Right lobe of liver (tissue), 6 donors: ENCODE measurements at places on chromosomes 2 and 18. TPM values are rescaled to one million over a fixed set of nuclear protein-coding genes. Genes with fewer than 3 reads are reported as not detected.
A peak's percentile ranks its signal among the peaks of the same experiment; 100 is the strongest.

SAG gene
- total RNA-seq = not detected

- H3K4me1 ChIP-seq = no peaks in the 10 kb centered on the region
- no peaks in the 10 kb centered on the region for H3K36me3 ChIP-seq
- H3K27me3 ChIP-seq = no peaks in the 10 kb centered on the region
- DNase-seq = no peak
- no peak overlapping the region for H3K27ac ChIP-seq
- no peak overlapping the region for H3K4me3 ChIP-seq
Measured at GRCh38 chr2:119483896-119484718, 40.2 kb downstream of the SCTR start.

FAM136A gene
- 18.6 TPM for total RNA-seq

CCDC102B gene
- total RNA-seq = 1.3 TPM

GPR39 gene
- total RNA-seq = 3.6 TPM

GRCh38 chr18:28132084-28132483, 44.8 kb downstream of the CDH2 start:
- no peaks in the 10 kb centered on the region for H3K27me3 ChIP-seq
- no peak overlapping the region for H3K4me3 ChIP-seq
- H3K4me1 ChIP-seq = no peaks in the 10 kb centered on the region
- no peak for DNase-seq

DNA sequence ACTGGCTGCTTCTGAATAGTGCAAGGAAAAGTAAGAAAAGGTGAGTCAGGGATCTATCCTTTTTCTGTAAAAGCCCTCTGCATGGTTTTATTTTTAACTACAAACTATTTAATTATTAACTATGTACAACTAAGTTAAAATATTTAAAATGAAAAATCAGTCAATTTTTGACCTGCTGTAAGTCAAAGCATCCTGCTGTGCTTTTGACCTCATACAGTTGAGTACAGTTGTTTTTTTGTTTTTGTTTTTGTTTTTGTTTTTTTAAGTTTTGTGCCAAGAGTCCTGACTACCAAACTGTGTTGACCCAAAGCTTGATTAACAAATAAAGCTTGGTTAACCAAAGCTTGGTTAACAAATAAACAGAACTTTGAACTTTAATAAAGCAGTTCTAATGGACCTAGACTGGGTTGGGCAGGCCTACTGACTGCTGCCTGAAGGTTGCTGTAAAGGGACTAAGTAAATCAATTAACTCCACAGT, at the start of gene ACMSD:
Gene ACMSD (plus strand): TSS at position 474 of the 478 bp plus-strand sequence. CDS start 67 bp downstream, outside the sequence.
- DNase-seq = peak; percentile 39
- H3K4me3 ChIP-seq = peak within 1 kb of the TSS; percentile 42
- H3K27me3 ChIP-seq = no peaks in the 10 kb centered on the region
- H3K27ac ChIP-seq = peak within 1 kb of the TSS; percentile 93

DNA sequence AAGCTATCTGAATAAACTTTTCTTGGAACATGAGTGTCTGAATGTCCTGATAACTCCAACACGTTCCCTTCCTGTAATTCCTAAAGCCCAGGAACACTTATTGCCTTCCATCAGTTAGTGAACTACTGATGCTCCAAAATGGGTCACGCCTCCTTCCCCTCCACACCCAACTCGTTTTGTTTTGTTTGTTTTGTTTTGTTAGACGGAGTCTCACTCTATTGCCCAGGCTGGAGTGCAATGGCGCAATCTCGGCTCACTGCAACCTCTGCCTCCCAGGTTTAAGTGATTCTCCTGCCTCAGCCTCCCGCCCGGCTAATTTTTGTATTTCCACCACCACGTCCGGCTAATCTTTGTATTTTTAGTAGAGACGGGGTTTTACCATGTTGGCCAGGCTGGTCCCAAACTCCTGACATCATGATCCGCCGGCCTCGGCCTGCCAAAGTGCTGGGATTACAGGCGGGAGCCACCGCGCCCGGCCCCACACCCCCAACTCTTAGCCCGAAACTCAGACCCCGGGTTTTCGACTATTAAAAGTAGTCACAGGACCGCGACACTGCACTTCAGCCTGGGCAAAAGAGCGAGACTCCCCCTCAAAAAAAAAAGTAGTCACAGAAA, 774 bp downstream of the IER3IP1 start:
- H3K27me3 ChIP-seq = no peaks in the 10 kb centered on the region
- no peak for DNase-seq
- H3K36me3 ChIP-seq = no peaks in the 10 kb centered on the region
- H3K4me3 ChIP-seq = peak overlapping the region; percentile 96

DNA sequence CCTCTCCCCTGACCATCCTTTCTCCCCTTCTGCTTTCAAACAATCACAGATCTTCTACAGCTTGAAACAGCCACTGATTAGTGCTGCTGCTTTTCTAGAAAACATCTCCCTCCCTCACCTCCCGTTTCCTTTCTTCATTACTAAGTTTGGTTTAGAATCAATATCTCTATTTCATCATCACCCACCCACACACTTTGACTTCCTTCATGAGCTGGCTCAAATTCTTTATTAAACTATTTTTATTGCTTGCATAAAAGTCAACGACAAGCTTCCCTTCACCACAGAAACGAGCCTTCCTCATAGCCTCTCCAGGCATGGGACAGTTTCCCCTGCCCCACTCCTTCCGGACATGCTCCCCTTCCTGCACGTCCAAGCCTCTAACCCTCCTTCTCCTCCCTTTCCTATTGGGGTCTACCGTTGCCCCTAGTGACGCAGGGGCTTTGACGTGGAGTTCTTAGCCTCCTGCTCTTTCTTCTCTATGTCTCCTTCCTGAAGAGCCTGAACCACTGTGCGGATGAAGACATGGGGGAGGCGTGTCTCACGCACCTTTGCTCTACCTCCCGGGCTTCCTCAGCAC, 172.0 kb downstream of the AFF3 start:
- no peaks in the 10 kb centered on the region for H3K36me3 ChIP-seq
- no peaks in the 10 kb centered on the region for H3K27me3 ChIP-seq
- H3K27ac ChIP-seq = no peak overlapping the region
- no peaks in the 10 kb centered on the region for H3K4me1 ChIP-seq

DNA sequence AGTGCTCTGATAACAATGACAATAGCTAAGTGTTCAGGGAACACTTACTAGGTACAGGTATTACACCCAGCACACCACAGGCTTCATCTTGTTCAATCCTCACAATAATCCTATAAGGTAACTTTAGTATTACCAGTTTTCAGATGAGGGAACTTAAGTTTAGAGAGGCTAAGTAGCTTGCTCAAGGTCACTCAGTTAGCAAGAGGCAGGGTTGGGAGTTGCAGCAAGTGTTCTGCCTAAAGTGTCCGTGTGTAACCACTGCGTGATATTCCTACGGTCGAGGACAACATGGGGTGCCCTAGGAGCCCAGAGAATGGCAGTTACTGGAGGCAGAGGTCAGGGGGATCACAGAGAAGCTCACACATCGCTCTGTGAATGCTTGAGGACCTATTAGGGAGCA, 30.2 kb upstream of the EGR4 start:
- no peaks in the 10 kb centered on the region for H3K27me3 ChIP-seq
- no peak overlapping the region for H3K4me3 ChIP-seq
- no peak overlapping the region for H3K27ac ChIP-seq
- DNase-seq = no peak
- H3K4me1 ChIP-seq = no peaks in the 10 kb centered on the region

DNA sequence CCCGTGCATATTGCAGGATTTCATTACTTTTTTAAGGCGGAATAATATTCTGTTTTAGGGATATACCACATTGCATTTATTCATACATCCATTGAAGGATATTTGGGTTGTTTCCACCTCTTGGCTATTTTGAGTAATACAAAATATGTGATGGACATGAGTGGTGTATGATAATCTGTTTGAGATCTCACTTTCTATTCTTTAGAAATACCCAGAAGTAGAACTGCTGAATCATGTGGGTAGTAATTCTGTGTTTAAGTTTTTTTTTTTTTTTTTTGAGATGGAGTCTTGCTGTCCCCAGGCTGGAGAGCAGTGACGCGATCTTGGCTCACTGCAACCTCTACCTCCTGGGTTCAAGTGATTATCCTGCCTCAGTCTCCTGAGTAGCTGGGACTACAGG, 201.4 kb downstream of the NYAP2 start:
- no peaks in the 10 kb centered on the region for H3K27me3 ChIP-seq
- no peak for DNase-seq
- no peak overlapping the region for H3K4me3 ChIP-seq
- no peak overlapping the region for H3K27ac ChIP-seq
- H3K4me1 ChIP-seq = no peaks in the 10 kb centered on the region

DNA sequence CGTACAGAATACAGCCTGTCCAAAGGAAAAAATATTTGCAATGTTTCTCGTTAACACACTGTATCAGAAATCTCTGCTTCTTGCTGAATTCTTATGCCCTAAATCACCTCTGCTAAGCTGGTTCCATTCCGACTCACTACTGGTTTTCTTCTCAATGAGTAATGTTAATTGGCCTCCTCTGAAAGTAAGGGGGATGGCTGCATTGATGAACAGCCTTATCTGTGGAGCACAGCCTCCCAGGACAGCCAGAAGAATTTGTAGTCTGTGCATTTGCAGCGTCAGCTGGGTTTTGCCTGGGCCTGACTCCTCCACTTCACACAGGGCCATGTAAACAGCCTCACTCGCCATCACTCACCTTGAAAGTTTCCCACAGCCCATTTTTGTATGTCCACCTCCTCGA, 127.7 kb downstream of the RNF152 start:
- H3K4me3 ChIP-seq = no peak overlapping the region
- DNase-seq = no peak
- H3K36me3 ChIP-seq = no peaks in the 10 kb centered on the region
- no peaks in the 10 kb centered on the region for H3K27me3 ChIP-seq

WDFY1 gene
- total RNA-seq = 19.7 TPM

DNA sequence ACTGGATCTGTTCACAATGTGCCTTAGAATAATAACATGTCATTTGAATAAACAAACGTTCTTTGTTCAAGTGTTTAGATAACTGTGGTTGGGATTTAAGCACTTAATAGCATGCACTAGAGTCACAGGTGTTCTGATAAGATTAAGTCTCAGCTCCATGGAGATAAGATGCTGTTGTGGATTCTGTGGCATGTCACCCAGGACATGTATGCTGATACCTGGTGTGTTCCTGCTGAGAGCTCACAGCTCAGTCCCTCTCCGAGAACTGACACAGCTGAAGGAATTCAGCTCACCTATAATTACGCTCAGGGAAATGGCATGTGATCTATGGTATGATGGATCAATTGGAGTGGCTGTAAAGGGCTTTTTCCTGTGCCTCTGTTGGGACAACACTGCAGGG, 75.4 kb upstream of the ST6GAL2 start:
- H3K27ac ChIP-seq = no peak overlapping the region
- DNase-seq = no peak
- H3K36me3 ChIP-seq = no peaks in the 10 kb centered on the region
- H3K4me3 ChIP-seq = no peak overlapping the region
- no peaks in the 10 kb centered on the region for H3K27me3 ChIP-seq

- no peaks in the 10 kb centered on the region for H3K27me3 ChIP-seq
- no peak overlapping the region for H3K4me3 ChIP-seq
- no peak for DNase-seq
- no peaks in the 10 kb centered on the region for H3K36me3 ChIP-seq
Measured at GRCh38 chr2:120448961-120449810, 103.2 kb downstream of the INHBB start.

DNA sequence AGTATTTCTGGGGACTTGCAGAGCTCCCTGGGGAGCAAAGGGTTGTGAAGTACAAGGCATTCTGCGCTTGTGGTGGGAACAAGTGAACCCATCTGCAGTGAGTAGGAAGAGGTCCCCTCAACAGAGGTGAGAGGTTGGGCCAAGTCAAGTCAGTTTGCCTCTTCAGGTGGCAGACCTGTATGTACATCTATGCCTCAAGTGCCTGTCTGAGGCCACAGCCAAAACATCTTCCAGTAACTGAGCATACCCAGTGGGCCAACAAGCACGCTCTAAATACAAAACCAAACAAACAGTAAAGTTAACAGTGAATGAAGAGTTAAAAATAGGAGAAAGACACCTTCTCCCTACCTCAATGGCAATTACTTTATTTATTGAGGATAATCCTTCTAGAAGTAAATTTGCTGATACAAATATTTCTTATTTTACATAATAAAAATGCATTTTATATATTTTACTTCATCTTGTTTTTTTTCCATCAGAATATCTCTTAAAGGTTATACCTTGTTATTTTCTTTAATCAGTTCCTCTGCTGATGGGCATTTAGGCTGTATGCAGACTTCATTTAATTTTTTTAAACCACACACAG, 2.5 kb downstream of the GYPC start:
- peak overlapping the region; percentile 79 for H3K27ac ChIP-seq
- no peaks in the 10 kb centered on the region for H3K4me1 ChIP-seq
- no peak overlapping the region for H3K4me3 ChIP-seq
- DNase-seq = no peak
- no peaks in the 10 kb centered on the region for H3K27me3 ChIP-seq

- DNase-seq = no peak
- no peaks in the 10 kb centered on the region for H3K36me3 ChIP-seq
- H3K4me3 ChIP-seq = no peak within 1 kb of the TSS
- no peak within 1 kb of the TSS for H3K27ac ChIP-seq
- no peaks in the 10 kb centered on the region for H3K4me1 ChIP-seq
- H3K27me3 ChIP-seq = no peaks in the 10 kb centered on the region
Measured at GRCh38 chr2:95296880-95297487, at the start of gene KCNIP3. Gene KCNIP3 (plus strand): TSS chr2:95297347. CDS start chr2:95297439, 92 bp downstream.

COLEC12 gene
- total RNA-seq = 0.37 TPM

RGPD3 gene
- total RNA-seq = 0.16 TPM

CD302 gene
- total RNA-seq = 125 TPM

ZNF892 gene
- total RNA-seq = 2.3 TPM

GRCh38 chr2:309148-309953, 21.5 kb upstream of the ALKAL2 start:
- H3K4me3 ChIP-seq = no peak overlapping the region
- no peaks in the 10 kb centered on the region for H3K36me3 ChIP-seq
- no peak overlapping the region for H3K27ac ChIP-seq
- H3K27me3 ChIP-seq = no peaks in the 10 kb centered on the region
- no peaks in the 10 kb centered on the region for H3K4me1 ChIP-seq

TCF23 gene
- total RNA-seq = not detected

DNA sequence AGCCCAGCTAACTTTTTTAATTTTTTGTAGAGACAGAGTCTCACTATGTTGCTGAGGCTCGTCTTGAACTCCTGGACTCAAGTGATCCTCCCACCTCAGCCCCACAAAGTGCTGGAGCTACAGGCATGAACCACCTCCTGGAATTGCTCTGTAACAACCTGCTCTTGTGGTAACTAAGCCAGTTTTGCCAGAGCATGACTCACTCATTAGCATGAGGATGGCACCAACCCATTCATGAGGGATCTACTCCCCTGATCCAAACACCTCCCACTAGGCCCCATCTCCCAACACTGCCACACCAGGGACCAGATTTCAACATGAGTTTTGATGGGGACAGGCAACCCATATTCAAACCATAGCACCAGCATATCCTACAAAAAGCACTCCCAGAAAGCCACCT, 348.9 kb upstream of the RAB12 start:
- H3K4me1 ChIP-seq = no peaks in the 10 kb centered on the region
- H3K27me3 ChIP-seq = no peaks in the 10 kb centered on the region

- no peak for DNase-seq
- H3K27me3 ChIP-seq = no peaks in the 10 kb centered on the region
- H3K4me1 ChIP-seq = no peaks in the 10 kb centered on the region
Measured at GRCh38 chr2:202060218-202060617, 12.8 kb upstream of the KIAA2012 start.

FOXI3 gene
- not detected for total RNA-seq
